Urothelium cell line (cell line): ENCODE measurements at places on chromosomes 1 and 21.

DNA sequence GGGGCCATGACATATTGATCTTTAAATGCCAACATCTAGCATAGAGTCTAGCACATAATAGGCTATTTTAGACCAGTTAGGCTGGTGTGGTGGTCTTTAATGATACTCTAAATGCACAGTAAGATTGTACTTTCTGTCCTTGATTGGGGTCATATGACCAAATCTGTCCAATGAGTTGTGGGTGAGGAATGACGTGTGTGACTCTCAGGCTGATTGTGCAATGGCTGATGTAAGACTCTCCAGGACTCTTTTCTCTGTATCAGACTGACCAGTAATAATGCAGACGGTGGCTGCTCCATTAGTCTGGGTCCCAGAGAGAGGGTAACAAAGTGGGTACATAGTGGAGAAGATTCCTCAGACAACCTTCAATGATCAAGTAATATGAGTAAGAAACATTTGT is 541.6 kb upstream of the CAMK1G start:
- no peak for DNase-seq

DNA sequence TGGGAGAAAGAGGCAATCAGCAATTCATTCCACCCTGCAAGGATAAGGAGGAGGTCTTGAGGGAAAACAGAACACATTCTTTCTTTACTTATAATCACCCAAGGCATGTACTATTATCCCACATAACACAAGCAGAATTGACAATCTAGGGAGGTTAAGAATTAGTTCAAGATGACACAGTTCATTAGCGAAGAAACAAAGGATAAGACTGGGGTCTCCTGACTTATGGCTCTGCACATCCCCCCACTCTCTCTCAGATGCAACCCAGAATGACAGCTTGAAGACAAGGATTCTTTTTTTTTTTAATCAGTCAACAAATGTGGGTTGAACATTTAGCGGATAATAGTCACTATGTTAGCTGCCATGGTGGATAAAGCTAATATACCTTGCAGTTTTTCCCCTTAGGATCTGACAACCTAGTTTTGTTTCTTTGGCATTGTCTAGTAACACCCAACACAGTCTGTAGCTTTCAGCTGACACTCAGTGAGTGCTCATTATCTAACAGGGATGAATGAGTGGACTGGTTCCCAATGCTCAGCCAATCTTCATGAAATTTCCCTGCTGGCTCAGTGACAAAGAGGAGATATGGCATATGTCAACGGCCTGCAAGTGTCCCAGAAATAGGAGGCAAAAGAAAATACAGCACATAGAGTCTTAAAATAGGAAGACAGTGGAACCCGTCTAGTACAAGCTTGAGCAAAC is 35.1 kb downstream of the RXRG start:
- DNase-seq: no peak

- DNase-seq: no peak
These were observed 22.0 kb downstream of the EIF4G3 start for GRCh38 chr1:21154717-21155116.

DNA sequence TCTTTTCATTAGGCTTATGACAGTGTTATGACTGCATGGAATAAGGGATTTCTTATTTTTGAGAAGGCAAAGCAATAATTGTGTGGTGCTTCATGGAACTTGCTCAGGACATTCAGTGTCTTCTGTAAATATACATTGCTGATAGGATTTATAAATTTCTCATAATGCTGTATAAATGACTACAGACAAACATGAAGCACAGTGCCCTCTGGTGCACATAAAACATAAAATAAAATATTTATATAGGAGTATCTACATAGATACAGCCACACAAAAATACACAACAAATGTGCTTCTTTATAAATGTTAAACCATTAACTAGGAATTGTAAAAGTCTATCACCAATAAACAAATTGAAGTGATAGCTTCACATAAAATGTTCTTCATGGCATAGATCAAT is 24.1 kb downstream of the BRINP3 start:
- peak; percentile 6 for DNase-seq

DNA sequence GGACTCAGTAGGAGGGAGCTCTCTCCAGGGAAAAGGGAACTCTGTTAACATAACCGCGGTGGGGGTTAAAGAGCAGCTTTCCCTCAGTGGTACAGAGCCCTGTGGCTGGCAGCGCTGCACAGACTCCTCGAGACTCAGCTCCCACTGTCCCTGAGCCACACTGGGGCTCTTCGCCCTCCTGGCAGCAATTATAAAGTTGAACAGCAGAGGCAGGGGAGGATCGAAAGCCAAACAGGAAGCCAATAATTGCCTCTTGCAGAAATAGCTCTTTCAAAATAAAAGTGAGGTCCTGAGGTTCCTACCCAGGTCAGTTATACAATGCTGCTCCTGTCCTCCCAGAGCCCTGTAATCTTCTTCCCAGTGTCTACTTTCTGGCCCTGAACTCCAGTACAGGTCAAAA is 77.0 kb downstream of the FAM78B start:
- no peak for DNase-seq

DNA sequence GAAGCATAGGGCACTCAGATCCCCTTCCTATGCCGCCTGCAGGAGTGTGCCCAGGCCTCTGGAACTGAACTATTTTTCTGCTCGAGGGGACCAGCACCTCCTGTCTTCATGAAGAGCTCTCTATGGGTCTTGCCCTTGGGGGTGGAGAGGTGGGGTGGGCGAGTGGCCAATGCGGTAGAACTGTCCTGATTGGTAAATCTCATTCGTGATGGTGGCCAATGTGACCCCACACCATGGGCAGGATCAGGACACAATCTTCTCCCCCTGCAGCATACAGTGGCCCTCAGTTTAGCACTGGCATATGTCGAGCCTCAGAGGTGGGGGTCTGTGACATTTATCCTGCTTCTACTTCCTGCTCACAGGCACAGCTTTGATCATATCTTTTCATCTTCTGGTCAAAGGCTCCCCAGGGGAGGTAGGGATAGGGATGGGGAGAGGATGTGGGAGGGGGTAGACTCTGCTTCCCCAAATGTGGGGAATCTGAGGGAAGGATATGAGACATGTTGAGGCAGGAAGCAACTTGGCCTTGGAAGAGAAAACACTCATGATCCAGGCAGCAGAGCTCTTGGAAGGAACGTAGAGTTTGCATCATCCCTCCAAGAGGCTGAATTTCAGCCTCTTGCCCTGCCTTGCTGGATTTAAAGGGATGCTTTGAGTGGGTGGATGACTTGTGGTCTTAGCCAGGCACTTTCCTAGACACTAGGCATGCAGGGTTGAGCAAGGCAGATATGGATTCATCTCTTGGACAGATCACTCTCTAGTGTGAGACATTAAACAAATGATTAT is 81.8 kb downstream of the LAMC2 start:
- no peak for DNase-seq

DNA sequence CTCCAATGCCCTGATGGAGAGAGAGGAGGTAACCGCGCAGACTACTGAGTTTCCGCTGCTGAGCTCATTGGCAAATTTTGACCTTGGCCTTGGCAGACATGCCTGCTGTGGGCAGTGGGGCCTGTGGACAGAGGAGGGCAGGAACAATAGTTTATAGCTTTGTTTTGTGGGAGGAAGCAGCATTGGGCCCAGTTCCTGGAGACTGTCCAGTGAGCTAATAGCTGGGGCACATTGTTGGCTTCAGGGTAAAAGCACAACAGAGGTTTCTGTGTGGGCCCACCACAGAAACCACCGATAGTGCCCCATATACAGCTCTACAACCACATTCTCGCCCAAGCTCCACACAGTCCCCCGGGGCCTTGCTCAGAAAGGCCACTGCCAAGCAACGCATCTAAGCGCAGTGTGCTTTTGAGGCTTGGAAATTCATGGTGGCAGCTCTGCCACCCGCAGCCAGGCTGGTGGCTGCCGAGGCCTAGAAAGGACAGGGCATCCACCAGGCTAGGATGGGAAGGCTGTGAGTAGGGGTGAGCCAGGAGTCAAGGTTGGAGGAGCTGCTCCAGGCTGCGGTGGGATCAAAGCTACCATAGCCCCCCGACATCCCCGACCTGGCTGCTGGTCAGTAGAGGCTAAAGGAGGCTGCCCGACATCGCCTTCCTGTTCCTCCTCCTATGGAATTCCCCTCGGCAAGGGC is 43.2 kb downstream of the NEK2 start:
- DNase-seq: no peak

GRCh38 chr21:31557421-31558188 is 101.9 kb upstream of the SOD1 start:
- DNase-seq: no peak

GRCh38 chr21:26546446-26547097 is 26.5 kb downstream of the CYYR1 start:
- no peak for DNase-seq

- no peak for DNase-seq
These were observed 192.8 kb upstream of the CAMK1G start for GRCh38 chr1:209390764-209391163.

- DNase-seq: no peak
These were observed 9.6 kb downstream of the VPS26C start for GRCh38 chr21:37257511-37257966.

DNA sequence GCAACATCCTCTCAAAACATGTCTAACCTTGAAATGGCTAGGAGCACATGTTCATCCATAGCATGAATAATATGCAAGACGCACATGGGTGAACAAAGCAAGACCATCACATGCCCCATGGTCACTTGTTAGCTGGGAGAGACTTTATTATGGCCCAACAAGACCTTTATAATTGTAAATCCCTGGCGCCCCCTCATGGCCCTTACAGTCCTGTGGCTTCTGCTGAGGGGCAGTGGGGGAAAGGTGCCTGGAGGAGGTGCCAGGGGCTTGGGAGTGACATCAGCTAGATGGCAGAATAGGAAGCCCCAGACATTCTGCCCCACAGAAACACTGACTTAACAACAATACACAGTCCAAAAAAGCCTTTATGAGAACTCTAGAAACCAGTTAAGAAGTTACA is 51.7 kb downstream of the CSMD2 start:
- DNase-seq: no peak

- DNase-seq: no peak
These were observed 49.7 kb downstream of the GPR52 start for GRCh38 chr1:174497478-174497877.

DNA sequence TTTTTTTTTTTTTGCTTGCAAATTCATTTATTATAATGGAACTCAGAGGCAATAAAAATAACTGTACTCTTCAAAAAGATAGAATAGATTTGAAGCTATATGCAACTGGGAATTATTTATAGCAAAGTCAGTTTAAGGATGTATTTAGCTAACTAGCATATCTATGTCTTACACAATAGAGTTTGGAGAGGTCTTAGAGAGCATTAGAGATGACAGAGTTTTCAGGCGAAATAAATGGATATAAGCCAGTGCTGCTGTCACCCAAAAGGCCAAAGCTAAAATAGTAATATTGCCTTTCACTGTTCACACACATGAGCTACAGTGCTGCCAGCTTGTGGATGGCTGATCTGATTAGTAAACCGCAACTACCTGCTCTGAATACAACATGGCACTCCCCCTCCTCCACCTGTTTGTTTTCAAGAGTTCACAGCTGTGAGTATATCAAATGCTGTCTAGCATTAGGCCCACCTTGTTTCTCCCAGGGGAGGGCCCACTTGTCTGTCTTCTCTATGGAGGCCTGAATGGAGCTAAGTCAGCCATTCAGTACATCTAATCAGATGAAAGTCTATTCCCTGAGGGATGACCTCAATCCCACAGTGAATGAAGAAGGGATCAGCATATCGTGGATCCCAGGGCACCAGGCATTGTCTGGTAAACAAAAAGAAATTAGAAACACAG is 25.2 kb upstream of the SSX2IP start:
- DNase-seq: no peak

DNA sequence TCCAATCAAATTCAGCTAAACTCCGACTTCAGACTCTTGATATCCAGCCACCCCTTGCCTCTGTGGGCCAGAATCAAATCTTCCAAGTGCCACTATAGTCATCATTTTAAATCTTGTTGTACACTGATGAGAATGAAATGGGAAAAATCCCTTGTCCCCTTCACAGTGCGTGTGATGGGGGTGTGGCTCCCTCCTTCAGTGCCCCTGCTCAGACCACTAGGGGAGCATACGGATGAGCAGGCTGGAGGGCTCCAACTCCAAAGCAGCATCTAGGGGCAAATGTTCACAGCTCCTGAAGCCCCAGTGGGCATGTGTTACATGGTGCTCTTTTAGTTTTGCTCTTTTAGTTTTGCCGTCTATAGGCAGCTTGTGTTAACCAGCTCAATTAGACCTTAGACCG is 35.4 kb upstream of the HSD3B1 start:
- no peak for DNase-seq

DNA sequence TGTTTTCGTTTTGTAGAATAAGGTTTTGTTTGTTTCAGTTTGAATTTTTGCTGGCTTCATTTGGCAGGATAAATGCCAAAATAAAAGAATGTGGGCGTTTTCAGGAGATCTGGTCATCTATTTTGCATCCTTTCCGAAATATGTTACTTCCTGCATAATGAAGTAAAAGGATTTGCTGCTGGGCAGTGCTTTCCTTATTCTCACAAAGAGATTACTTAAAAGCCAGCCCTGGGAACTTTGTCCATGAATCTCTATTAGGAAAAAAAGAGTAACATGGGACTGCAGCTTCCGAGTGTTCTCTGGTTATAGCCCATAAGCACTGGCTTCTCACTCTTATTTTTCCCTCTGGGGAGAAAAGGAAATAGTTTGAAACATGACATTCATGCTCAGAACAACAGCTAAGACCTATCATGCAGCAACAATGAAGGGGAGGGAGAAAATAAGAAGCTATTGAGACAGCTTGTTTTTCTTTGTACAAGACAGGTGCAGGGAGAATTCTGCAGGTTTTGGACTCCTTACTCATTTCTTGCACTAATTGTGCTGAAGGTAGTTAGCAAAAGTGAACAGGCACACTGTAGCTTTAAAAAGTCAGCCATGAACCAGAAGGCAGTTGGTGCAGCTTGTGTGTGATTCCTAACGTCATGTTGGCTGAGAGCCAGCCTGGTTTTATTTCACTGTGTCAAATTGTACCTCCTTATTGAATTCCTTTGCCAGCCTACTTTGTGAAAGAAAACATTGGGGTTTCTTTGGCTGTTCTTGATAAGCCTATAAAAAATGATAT is at the start of gene SAMD13:
TSS of gene SAMD13 (plus strand) at position 705 of the 781 bp plus-strand sequence. CDS start 1,527 bp downstream, outside the sequence.
- peak; percentile 46 for DNase-seq

DNA sequence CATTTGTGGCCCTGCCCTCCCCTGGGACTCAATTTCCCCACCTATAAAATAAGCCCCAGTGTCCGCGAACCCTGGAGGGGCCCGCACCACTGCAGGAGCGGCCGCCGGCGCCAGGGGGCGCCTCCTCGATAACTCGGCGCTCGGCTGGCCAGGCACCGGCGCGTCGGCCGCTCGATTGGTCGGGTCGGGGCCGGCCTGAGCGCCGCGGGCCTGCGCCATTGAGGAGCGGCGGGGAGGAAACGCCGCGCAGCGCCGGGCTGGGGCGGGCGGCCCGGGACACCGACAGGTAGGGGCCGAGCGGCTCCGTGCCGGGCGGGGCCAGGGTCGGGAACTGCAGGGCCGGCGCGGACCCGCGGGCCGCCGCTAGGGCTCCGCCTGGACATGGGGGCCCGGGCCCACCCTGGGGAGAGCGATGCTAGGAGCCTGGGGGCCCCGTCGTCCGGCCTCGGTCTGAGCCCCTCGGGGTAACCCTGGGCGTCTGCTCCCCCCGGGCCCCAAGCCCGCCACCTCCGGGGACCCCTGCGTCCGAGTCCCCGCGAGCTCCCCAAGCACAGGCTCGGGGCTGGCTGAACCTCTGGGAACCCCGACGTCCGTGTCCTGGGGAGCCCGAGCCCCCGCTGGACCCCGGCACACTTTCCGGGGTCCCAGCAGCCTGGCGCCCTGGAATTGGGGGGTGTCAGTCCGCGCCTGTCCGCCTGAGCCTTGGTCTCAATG is at the start of gene VPS13D:
TSS of gene VPS13D (plus strand) at position 196 of the 714 bp plus-strand sequence. CDS start 4,237 bp downstream, outside the sequence.
- DNase-seq: peak; percentile 94

- no peak for DNase-seq
These were observed 12.9 kb downstream of the TRABD2B start for GRCh38 chr1:47984175-47984789.
